Activated CD4-positive, alpha-beta T cell treated with anti-CD3 and anti-CD28 coated beads, Interleukin-2, amount 50 U/mL, for 4 hours (primary cell): ENCODE measurements at places on chromosomes 6 and 20.

DNA sequence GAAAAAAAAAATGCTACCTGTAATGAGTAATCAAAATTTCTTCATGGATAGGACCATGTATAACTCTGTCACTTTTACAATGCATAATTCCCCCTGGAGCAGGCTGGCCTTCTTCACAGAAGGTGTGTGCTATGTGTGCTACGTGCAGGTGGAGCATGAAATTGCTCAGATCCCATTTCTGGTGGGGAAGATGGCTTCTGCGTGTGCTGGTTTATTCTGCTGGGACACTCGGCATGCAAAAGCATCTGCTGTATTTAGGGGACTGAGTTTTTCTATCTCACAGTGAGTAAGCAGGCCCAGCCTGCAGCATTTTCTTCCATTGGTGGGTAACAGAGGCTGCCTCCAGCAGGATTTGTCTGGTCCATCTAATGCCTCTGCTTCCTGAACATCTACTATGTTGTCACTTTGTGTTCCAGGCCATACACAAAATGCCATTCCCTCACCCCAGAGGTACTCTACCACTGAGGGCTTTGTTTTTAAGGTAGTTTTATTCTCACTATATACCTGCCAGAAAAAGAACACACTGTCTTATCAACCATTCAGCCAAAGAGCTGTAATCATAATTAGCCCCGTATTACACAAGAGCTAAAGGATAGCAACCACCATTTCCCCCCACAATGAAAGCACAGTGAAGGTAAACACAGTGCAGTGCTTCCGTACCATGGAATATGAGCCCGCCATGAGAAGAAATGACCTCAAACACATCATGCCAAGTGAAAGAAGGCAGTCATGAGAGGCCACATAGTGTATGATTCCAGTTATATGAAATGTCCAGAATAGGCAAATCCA, 62.4 kb downstream of the SYNDIG1 start:
- no peak for DNase-seq

GRCh38 chr6:30219244-30219643, 6.0 kb upstream of the TRIM26 start:
- peak; percentile 37 for DNase-seq

- no peak for DNase-seq
Observed at GRCh38 chr20:5602346-5602745, 147.9 kb upstream of the SHLD1 start.

GRCh38 chr6:116176596-116176995, 50.7 kb upstream of the COL10A1 start:
- no peak for DNase-seq

DNA sequence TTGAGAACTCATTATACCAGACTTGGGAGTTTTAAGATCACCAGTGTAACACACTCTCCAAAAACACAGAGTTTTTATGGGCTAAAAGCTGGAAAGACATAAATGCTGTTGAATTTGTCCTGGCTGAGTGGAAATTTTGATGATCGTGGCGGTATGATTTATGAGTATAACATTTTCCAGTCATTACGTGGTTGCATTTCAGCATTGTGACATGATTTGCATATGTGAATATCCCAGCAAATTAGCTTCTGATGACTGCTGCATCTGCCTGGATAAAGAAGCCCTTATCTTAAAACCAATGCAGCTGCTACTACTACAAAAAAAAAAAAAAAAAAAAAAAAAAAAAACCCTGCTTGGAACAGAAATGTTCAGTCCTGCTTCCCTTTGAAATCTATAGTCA, 850.9 kb downstream of the TFAP2A start:
- DNase-seq, result no peak

DNA sequence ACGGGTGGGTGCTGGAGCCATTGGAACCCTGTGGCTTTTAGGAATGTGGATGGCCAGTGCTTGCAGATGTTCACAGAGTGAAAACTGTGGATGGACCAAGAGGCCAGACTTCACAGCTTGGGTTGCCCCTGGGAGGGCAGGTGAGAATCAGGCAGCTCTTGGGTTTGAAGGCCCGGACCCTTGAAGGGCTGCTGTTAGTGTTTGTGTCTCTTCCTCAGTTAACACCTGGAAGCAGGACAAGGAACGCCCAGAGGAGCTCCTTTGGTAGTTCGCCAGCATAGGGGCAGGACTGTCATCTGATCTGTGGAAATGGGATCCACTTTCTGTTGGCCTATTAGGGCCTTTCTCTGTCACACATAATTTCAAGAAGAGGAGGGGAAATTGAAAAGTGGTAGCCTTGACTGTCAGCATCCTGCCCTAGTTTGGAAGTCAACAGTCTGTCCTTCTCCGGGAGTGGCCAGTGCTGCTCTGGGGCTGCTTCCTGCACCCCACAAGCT, 43.6 kb downstream of the RIOK1 start:
- DNase-seq, result no peak

DNA sequence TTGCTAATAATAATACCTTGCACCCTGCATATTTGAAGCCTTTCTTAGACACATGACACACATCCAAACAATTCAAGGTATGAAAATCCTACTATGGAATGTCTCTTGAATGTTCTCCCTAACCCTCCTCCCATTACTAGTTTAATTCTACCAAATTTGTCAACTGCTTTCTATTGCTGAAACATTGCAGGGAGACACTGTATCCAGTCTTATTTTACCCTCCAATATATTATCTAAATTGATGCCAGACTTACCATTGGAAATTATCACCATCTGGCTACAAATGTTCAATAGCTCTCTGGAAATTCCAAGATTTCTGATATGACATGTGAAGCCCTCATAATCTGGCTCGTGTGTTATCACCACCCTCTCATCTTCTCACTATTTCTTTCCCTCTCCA, 1027.3 kb upstream of the CITED2 start:
- no peak for DNase-seq
